Lung microvascular endothelial cell (primary cell): ENCODE measurements at places on chromosomes 1 and 21. TPM values are rescaled to one million over a fixed set of nuclear protein-coding genes. Genes with fewer than 3 reads are reported as not detected.

DNA sequence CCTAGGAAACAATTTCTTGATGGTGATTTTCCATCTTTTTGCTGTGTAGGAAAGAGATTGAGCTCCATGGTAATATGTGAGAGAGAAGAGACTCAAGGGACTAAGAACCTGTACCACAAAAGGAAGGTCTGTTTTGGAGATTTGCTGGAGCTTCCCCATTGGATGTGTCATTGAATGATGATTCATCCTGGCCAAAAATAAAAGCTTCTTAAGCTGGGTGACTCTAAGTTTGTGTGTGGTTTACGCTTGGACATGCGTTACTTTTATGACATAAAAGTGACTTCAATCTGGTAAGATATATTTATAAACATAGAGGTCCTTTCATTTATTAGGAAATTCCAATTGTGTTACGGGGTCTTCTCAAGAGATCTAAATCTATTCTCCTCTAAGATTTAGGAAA lies 17.4 kb upstream of the IL19 start:
- DNase-seq = no peak

The ICOSLG gene
- 0.65 and 0.79 TPM in 2 replicates for total RNA-seq

GRCh38 chr1:111448482-111448917 lies 556 bp downstream of the WDR77 start:
- peak; percentile 27 for DNase-seq

GRCh38 chr1:213369465-213369864 lies 318.4 kb downstream of the RPS6KC1 start:
- DNase-seq = no peak

DNA sequence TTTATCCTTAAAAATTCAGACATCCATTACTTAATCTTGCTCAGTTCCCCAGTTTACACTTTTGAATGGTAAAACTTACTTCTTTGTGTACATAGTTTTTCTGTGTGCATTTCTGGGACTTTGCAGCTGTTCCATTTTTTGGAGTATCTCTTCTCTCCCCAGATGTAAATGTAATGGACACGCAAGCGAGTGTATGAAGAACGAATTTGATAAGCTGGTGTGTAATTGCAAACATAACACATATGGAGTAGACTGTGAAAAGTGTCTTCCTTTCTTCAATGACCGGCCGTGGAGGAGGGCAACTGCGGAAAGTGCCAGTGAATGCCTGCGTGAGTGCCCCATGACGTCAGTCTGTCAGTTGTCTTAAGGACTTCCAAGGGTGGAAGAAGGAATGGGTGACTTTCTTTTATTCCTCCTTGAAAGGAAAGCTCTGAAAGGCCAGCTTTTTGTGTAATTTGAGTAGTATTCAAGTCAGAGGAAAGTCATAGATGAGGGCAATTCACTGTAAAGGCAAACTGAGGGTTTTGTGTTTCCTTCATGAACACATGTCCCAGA lies 75.7 kb upstream of the LAMC2 start:
- DNase-seq = no peak

The GJA9 gene
- not detected in 2 replicates for total RNA-seq

GRCh38 chr1:30414851-30415165 lies 308.6 kb downstream of the MATN1 start:
- no peak for DNase-seq

The MFSD2A gene
- total RNA-seq = under 0.01 and 0.44 TPM in 2 replicates

The MYCL gene
- 0.20 and 0.44 TPM in 2 replicates for total RNA-seq

DNA sequence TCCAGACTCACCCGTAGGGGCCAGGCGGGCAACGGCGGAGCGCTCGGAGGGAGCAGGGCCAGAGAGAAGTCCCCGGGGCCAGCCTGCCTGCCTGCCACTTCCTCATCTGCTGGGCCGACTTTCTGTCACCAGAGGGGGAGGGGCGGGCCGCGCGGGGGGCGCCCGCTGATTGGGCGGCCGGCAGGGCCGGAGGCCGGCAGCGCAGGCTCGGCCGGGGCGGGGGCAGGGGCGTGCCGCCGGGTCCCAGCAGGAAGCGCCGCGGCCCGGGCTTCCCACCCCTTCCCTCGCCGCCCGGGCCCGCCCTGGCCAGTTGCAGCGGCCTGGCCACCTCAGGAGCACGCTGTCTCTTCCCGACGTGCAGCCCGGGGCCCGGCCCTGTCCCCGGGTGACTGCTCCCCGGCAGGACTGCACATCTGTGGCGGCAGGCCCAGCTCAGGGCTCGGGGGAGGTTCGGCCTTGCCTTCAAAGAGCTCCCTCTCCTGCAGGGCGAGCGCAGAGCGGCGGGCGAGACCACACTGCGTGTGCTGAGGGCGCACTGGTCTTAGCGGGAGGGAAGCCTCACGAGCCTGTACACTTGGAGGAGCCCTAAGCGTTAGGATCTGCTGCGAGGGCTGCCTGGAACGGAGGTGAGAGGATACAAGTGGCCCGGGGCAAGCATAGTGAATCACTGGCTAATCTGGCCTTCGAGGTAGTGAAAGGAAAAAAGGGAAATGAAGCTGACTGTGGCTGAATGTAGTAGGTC lies at the start of gene ELOVL1:
TSS of gene ELOVL1 (minus strand) at position 108 of the 742 bp plus-strand sequence. CDS start 2,402 bp downstream, outside the sequence.
- DNase-seq = peak; percentile 92

- DNase-seq = peak; percentile 77
Observed at GRCh38 chr1:178723546-178723945, 1.5 kb upstream of the RALGPS2 start.

The PTGFRN gene
- total RNA-seq = 98.2 and 146 TPM in 2 replicates

The KDF1 gene
- total RNA-seq = not detected in 2 replicates

DNA sequence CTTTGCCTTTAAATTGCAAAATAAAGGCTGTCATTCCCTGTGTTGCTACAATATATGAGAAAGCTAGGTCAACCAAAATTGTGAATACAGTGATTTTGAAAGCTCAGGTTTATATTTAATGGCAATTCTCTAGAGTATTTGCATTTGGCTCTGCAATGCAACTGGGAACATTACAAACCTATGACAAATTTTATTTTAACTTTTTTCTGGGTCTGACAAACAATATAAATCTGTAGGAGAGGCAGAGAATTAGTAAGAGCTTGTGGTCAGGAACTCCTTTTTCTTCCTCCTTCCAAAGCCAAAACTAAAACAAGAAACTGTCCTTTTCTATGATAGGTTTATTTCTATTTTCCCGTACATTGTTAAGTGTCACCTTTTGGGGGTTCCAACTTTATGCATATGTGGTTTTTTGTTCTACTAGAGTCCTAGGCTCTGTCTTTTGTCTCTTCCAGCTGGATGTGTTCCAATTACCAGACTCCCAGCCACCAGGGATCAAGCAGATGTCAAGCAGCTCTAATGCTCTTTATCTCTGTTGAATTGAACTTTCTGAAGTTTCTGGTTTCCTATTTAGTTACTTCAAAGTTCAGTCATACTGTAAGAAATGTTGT lies 106.9 kb downstream of the ASH1L start:
- peak; percentile 14 for DNase-seq

The MTHFR gene
- total RNA-seq = 25.9 and 35.5 TPM in 2 replicates

- DNase-seq = no peak
Observed at GRCh38 chr1:80629304-80629837, 1171.4 kb upstream of the ADGRL2 start.

The ATP6V1G3 gene
- total RNA-seq = not detected in 2 replicates

The CSDE1 gene
- 1,041 and 1,080 TPM in 2 replicates for total RNA-seq

DNA sequence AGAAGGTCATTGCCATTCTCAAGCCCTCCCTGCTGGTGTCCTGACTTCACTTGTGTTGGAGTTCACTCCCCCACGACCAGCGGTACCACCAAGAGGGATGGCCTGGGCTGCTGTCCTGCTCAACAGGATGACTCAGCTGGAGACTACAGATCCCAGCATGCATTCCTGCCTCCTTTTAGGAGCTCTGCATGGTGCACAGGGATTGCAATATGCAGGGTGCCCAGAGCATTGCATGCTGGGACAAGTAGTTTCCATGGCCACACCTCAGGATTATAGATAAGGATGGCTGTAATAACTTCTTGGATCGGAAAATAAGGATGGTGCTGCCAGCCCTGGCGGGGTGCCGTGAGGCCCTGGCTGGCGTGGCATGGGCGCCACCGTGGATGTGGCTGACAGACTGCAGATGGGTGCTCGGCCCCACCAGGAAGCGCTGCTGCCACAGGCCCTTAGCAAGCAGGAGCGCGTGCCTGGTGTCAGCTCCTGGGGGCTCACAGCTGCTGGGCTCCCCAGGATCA lies 150.0 kb downstream of the CASZ1 start:
- DNase-seq = peak; percentile 47

GRCh38 chr1:30363031-30363430 lies 360.4 kb downstream of the MATN1 start:
- DNase-seq = no peak
